DMS79 treated with DMSO at 0.1 percent for 48 hours (cell line): ENCODE measurements at places on chromosomes 16 and 17.

GRCh38 chr16:59690216-59690615 is 956.1 kb upstream of the GOT2 start:
- DNase-seq, result no peak

GRCh38 chr16:89120281-89120680 is 26.6 kb downstream of the ACSF3 start:
- DNase-seq, result no peak

- peak; percentile 18 for DNase-seq
These were observed 28.3 kb downstream of the STH start for GRCh38 chr17:46027048-46027975.

DNA sequence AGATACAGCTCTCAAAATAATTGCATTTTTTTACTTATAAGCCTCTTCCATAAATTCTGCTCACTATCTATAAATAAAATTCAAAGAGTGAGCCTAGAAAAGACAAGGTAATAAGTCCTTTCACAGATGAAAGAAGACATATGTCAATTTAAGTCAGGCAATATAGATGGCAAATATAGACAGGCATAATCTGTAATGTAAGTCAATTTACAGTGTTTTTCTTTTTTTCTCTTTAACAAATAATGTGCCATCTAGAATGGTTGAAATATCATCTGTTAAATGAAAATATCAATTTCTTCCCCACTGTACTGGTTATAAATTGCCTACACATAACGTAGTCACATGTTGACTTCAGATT is 1409.2 kb upstream of the GOT2 start:
- DNase-seq, result no peak

DNA sequence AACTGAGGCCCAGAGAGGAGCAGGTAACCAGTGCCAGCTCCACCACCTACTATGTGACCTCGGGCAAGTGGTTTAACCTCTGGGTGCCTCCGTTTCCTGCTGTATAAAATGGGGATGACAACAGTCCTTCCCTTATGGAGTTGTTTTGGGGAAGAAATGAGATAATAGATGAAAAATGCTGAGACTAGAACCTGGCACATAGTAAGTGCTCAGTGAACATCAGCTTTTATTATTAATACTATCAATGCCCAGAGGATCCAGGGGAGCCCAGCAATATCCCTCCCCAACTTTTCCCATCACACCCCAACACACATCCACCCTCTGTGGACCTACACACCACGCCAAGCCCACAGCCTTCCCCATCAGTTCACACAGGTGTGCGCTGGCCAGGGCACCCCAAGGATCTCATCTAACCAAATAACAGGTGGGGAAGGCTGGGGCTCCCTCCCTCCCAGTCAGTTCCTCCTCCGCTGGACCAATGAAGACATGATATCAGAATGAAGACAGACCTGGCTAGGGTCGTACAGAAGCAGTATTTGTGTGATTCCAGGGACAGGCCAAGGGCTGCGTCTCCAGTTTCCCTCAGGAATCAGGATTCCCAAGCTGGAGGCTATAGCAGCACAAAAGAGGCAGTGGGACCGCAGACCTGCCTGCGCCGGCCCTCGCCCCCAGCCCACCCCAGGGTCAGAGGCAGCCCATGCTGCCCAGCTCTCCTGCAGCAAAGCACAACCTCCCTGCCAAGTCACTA is 1.8 kb downstream of the ATP2A3 start:
- no peak for DNase-seq

- no peak for DNase-seq
These were observed 6.7 kb downstream of the CLUH start for GRCh38 chr17:2704890-2705248.

GRCh38 chr17:73637866-73638265 is 6.4 kb downstream of the SDK2 start:
- DNase-seq, result no peak

GRCh38 chr16:21338537-21339268 is 60.6 kb upstream of the CRYM start:
- DNase-seq, result no peak

GRCh38 chr16:73183611-73184092 is 135.7 kb upstream of the ZFHX3 start:
- no peak for DNase-seq

GRCh38 chr16:4314532-4315185 is 1.2 kb upstream of the GLIS2 start:
- no peak for DNase-seq

- no peak for DNase-seq
These were observed 23.1 kb upstream of the DOC2B start for GRCh38 chr17:204427-205147.

DNA sequence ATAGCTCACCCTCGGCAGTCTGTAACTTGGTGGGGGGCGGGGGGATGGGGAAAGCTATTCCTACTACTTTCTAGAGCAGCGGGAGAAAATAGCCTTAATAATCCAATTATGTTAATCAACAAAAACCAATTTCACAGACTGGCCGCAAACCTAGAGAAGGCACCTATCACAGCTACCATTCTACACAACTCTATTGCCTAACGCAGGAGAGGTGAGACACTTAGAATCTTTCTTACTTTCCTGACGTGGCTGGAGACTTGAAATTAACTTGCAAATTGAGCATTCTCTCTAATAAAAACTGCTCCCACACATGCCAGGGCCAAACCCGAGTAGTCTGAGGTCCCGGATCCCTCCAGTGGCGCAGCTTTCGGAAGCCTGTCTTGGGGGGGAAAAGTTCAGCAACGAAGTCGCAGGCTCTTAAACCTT is 794 bp downstream of the SMG6 start:
- DNase-seq, result no peak
